ENCODE measurements at places on chromosomes 12 and 14.

GRCh38 chr12:53191096-53191884 is 10.6 kb upstream of the CSAD start:
- no peak for DNase-seq

DNA sequence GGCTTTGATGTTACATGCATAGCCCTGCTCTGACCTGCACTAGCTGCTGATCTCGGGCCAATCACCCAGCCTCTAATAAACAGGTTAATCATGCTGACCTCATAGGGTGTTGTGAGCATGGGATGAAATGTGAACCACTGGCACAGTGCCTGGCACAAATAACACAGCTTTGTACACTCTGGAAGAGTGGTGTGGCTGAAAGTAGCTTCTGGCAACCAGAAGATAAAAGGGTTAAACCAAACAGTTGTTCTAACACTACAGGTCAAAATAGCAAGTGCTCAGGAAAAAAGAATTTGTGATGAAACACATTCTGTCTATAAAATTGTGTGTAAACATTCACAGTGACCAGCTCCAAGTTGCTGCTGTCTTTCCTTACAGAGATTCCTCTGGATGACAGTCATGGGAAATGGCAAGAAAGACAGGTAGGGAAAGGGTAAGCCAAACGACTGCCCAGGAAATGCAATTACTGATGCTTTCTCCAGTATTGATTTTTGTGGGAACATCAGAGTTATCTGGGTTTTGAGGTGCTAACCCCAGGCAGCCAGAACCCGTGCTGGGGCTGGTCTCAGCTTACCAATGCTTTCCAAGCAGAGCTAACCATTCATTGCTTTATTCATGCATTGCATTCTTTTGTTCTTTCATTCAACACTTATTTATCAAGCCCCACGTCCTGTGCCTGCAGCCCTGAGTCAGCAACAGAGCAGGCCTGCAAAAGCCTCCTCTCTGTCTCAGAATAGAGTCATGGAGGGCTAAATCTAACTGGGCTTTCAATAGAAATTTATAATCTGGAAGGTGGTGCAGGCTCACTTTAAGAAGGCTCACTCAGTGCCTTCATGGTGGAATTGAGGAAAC is 38.1 kb upstream of the CAPRIN2 start:
- DNase-seq = no peak

- no peak for DNase-seq
These were observed 63.2 kb downstream of the KDM5A start for GRCh38 chr12:325906-326305.

- no peak for DNase-seq
These were observed 233.6 kb upstream of the RGS6 start for GRCh38 chr14:71698673-71699072.

DNA sequence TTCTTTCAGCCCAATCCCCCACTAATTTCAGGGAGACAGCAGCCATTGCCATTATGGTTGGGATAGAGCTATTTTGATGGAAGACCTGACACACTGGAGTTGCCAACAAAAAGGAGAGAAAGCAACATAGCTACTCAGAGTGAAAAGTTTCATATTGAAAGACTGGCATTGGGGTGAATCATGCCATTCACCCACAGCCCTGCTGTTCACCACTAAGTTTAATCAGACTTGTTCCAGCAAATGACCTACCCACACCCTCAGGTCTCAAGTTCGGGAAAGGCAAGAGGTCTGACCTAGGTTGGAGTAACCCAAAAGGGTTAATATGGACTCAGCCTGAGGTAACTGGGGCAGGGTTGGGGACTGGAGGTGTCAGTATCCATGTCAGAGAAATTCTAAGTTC is 169.2 kb downstream of the PAWR start:
- DNase-seq = no peak

- no peak for DNase-seq
These were observed 2.5 kb upstream of the PGAM5 start for GRCh38 chr12:132708150-132708549.

- DNase-seq = peak; percentile 63
These were observed 35.4 kb upstream of the RNASE3 start for GRCh38 chr14:20855652-20856291.

- DNase-seq = no peak
These were observed 85.0 kb downstream of the POLR3B start for GRCh38 chr12:106442575-106442974.

DNA sequence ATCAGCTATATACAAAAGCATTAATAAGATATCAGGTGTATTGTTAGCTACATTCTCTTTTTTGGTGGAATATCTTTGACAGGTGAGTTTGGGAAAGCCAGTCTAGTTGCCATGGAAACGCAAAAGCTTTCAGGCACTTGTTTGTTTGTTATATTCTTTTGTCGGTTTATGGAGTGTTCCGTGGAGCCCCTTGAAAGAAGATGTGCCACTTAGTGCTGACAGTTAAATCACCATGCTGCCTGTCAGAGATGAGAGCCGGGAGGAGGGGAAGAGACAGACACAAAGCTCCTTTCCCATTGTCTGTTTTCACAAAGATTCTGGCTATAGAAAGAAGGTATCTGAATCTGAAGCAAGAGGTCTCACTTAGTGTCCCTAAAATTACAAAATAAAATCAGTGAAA is 170.8 kb downstream of the SNAPC1 start:
- DNase-seq = no peak

DNA sequence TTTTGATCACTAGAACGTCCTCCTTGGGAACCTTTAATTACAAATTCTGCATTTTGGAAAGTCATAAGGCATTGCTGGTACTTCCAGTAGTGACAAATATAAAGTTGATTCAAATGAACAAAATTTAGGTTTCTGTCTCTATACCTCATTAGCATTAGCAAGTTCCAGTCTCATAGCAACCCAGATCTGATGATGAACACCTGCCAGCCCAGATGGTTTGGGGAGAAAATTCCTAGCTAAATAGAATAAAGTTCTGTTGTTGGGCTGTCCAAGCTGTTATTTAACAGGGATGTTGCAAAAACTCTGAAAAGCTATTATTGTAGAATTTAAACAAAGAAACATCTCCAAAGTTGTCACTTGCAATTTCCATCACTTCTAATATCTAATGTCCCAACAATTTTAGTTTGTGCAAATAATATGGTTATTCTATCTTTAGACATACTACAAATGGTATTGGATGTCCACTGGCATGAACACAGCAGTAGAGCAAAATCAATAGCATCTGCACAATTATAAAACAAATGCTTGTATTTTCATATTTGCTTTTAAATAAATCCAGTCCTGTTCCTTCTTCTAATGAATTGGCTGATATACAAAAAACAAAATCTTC is 299.4 kb downstream of the SLC16A7 start:
- DNase-seq = no peak

GRCh38 chr12:117060246-117060928 is 38.8 kb downstream of the TESC start:
- no peak for DNase-seq

DNA sequence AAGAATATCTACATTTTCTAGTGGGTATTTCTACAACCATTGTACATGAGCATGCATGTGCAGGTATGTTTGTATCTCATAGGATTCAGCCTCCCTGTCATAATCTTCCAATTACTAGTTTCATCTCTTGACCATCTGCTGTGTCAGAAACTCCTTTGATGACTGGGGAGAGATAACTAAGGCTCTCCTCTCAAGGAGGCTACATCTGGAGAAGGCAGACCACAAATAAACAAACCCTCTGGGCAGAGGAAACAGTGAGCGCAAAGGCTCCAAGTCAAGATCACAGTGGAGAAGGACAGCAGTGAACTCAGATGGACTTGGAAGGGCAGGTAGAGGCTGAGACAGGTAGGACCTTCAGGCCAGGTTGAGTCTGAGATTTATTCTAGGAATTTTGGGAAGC is 166.4 kb downstream of the PELI2 start:
- no peak for DNase-seq

- DNase-seq = no peak
These were observed 69.4 kb downstream of the IRF2BPL start for GRCh38 chr14:76958980-76959710.

GRCh38 chr14:52602131-52602530 is 49.5 kb downstream of the GPR137C start:
- no peak for DNase-seq

- no peak for DNase-seq
These were observed 5.4 kb upstream of the MGAT4C start for GRCh38 chr12:86261578-86261977.

GRCh38 chr12:45730348-45731189 is 1.1 kb downstream of the ARID2 start:
- peak; percentile 72 for DNase-seq

DNA sequence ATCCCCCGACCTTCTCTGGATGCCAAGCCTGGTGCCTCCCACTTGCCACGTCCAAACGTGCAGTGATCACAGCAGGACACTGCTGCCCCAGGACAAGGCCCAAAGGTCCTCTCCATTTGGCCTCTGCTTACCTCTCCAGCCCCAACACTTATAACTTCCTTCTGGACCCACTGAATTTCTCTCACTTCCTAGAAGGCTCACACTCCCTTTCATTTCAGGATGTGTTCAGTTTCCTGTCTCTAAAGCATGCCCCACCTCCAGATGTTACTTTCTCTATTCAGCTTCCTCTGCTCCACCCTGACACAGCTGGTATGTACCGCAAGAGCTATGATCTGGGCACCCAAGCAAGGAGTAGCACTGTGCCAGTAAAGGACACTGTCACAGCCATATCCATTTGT is 33.0 kb downstream of the CDKL1 start:
- no peak for DNase-seq

- no peak for DNase-seq
These were observed 96.5 kb downstream of the UNC79 start for GRCh38 chr14:93527203-93527607.

DNA sequence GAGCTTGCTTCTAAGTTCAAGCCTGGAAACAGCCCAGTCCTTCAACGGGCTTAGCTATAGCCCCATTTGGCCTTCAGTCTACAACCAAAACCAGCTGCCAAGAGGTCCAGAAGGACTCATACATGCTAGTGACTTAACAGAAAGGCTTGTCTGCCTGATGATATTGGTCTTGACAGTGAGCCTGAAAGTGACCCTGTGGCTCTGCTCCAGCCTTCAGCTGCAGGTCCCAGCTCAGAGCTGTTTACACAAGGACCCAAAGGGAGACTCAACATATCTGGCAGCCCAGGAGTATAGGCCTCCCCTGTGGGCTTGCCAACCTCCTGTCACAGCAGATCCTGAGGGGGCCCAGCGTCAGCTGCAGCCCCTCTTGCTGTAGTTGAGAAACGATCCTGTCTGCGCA is 27.5 kb downstream of the COX16 start:
- no peak for DNase-seq

DNA sequence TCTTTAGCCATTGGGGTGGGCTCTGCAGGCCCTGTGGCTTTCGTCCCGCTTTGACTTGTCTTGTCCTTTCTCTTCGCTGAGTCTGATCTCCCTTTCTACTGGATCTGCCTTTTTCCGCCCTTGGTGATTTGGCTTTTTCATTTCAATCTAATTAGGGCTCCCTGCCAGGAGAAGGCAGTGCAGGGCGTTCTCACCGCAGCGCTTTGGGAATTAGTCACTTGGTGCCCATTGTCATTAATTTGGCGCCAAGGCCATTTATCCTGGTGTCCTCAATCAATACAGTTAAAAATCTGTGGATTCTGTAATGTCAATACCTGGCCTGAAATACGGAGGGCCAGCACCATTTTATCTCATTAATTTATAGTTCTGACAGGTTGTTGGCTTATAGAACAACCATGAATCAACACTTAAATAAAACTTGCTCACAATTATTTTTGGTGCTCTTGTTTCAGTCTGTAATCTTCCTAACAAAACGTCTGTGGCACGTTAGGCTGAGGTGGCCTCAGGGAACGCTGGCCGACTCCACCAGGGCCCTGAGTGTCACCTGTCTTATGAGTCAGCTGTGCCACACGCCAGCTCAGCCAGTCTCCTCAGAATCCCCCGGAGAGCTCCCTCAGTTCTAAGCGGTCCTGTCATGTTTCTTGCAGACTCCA is 115.7 kb downstream of the BEGAIN start:
- DNase-seq = no peak

- no peak for DNase-seq
These were observed 49.2 kb downstream of the BRMS1L start for GRCh38 chr14:35875296-35875695.

Measured in liver (tissue), 10 donors.